Activated gamma-delta T cell treated with Interleukin-2 at 50 U/mL for 16 hours (primary cell): ENCODE measurements at places on chromosomes 1 and 21.

DNA sequence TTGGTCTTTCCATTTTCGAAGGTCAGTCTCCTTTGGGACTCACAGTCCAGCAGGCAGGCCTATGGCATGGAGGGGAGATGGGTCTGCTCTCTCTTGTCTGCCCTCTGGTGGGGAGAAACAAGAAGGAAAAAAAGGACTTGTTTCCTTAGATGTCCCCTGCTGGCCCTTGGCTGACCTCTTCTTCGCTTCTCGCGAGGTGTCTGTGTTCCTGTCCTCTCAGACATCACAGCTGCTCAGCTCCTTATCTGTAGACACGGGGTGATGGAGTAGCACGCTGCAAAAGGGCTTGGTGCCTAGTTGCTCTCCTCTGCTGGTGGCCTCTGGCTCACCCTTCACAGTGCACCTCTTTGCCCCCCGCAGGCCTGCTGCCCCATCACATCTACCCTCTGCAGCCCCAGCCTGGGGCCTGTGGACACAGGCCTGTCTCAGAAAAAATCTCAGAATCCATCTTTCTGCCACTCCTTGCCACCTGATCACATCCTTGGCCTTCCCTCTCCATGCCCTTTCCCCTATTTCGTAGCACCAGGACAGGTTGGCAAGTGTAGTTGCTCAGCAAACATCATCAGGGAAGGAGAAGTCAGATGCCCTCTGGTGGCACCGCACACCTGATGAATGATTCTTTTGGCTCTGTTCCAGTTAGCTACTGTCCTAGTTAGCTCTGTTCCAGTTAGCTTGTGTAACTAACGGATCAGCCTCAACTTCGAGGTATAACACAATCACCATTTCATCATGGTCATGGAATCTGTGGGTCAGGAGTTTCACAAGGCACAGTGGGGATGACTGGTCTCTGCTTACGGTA, 18.7 kb upstream of the AK2 start:
- peak; percentile 14 for DNase-seq

DNA sequence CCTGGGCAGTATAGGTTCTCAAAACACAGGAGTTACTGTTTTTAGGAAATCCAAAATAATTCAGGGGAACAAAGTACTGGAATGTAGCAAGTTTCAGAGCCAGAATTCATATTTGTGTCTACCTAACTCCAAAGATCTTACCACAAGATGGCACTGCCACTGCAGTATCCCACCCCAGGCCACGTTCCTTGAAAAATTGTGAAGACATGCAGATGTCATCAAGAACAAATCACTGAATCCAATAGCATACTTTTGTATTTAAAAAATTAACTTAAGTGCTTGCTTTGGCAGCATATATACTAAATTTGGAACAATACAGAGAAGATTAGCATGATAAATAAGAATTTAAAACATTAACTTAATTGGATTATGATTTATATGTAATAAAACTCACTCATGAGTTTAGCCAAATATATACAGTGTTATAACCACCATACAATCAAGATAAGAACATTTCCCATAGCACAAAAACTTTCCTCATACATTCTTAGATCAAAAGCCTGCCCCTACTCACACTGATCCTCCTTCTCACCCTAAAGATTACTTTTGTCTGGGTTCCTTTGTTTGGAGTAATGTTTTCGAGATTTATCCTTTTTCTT, 209.9 kb downstream of the FAF1 start:
- no peak for DNase-seq

- DNase-seq, result no peak
Observed at GRCh38 chr1:172719694-172720138, 60.8 kb downstream of the FASLG start.

GRCh38 chr21:26782331-26782730, 62.9 kb downstream of the ADAMTS1 start:
- no peak for DNase-seq

- DNase-seq, result no peak
Observed at GRCh38 chr1:178938101-178938958, 67.5 kb upstream of the ANGPTL1 start.

GRCh38 chr1:243827206-243827605, 22.8 kb downstream of the AKT3 start:
- DNase-seq, result no peak

- no peak for DNase-seq
Observed at GRCh38 chr1:91556556-91556955, 55.9 kb downstream of the CDC7 start.

DNA sequence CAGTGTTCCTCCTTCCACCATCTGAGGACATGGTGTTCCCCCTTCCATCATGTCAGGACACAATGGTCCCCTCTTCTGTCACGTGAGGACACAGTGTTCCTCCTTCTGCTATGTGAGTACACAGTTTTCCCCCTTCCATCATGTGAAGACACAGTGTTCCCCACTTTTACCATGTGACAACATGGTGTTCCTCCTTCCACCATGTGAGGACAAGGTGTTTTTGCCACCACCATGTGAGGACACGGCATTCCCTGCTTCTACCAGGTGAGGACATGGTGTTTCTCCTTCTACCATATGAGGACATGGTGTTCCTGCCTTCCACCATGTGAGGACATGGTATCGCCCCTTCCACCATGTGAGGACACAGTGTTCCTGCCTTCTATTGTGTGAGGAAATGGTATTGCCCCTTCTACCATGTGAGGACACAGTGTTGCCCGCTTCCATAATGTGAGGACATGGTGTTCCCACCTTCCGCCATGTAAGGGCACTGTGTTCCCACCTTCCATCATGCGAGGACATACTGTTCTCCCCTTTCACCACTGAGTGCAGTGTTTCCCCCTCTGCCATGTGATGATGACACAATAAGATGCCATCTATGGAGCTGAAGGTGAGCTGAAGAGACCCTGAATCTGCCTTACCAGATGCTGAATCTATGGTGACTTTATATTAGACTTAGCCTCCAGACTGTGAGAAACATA, 132.3 kb downstream of the FCRL5 start:
- DNase-seq, result no peak

DNA sequence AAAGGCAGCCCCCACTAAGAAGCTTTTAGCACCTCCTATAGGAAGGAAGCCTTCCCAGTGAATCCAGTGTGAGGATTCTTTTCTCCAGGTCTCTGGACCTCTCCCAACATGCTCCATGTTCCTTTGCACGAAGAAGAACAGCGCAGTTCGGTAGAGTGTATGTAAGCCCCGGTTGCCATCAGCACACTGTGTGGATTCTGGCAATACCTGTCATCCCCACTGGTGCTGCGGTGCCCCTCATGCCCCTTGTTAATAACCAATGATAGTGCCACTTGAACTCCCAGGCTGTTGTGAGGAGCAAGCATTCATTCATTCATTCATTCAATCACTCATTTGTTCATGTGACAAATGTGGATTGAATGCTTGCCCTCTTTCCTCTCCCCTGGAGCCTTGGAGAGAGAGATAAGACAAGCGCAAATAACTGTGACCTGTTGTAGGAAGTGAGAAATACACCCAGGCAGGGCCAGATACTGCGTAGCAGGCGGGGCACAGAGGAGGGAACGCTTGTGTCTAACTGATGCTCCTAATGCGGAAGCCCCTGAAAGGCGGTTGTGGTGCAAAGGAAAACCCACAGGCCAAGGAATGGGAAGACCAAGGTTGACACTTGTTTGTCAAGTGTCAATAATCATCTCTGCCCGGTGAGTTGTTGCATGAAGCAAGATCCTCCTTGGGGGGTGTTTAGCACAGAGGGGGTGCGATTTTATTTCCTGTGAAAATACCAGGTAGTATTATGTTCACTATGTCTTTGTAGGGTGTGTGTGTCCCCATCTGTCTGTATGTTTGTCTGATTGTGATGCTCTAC, 9.8 kb downstream of the LGR6 start:
- no peak for DNase-seq

DNA sequence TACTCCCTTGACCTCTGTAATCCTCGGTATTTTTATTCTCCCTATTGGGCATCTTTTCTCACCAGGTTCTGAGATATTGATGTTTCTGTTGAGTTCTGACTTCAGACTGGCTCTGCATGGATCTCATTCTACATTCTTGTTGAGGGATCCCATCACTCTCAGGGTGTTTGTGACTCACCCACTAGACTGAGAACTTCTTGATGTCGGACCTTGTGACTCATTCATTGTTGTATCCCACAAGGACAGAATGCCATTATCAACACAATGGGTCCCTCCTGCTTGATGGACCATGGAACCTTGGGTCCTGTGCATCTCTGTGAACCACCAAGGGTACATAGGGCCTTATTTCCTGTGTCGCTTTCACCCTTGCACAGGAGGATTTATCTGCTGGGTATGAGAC, 174.1 kb downstream of the PBX1 start:
- no peak for DNase-seq

- no peak for DNase-seq
Observed at GRCh38 chr1:167633258-167633944, 3.4 kb downstream of the RCSD1 start.

- DNase-seq, result no peak
Observed at GRCh38 chr1:31683997-31684396, 19.8 kb downstream of the COL16A1 start.

DNA sequence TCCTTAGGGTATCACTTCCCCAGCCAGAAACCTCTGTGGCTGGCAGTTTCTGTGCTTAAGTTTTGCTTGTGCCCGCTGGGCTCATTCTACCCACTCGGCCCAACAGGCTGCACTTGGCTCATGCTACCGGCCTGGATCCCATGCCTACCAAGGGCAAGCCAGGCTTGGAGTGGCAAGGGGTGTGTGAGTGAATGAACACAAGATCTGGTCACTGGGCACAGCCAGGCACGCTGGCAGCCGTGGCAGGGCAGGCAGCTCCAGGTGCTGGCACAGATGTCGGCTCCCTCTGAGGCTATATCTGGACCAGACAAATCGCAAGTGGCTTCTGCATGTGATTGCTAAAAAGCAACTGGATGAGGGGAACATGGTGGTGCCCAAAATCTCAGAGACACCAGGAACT, 740.5 kb upstream of the B3GALT2 start:
- no peak for DNase-seq

GRCh38 chr1:115428676-115429075, 90.6 kb upstream of the NGF start:
- no peak for DNase-seq

- no peak for DNase-seq
Observed at GRCh38 chr1:206467915-206468314, 2.4 kb upstream of the IKBKE start.

GRCh38 chr1:161953256-161953920, 70.3 kb downstream of the OLFML2B start:
- no peak for DNase-seq

DNA sequence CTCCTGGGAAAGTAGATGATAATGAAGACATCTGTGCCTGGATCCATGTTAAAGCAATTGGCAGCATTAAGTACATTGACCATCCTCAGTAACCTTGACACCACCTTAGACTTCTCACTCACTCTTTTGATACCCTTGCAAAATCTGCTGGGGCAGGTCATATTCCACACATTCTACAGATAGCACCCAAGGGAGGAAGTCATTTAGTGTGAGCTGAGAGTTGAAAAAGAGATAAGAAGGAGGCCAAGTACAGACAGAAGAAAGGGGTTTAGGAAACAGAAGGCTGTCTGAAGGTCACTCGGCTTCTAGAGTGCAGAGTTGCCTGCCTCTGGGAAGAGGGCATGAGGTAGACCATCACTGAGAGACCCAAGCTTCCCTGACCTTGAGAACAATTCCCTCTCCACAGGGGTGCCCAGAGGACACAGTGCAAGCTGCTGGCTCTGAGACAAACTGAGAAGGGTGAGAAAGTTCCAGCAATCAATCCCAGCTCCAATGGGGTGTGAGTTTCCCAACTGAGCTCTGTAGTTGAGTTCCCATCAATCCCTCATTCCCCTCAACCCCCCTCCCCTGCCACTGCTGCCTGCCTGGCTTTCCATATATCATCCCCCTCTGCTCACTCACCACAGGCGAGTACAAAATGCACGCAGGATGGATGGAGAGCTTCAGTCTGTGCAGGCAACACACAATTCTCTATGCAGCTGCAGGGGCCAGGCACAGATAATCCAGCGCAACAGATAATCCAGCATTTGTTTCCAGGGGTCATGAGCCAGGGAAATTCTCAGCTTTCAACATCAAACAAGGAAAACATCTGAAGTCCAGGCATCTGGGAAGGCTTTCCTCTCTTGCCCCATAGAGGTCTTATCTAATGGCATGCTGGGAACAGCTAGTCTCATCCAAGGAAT, 7.4 kb upstream of the MOB3C start:
- no peak for DNase-seq

GRCh38 chr1:171468120-171468750, 17.1 kb upstream of the PRRC2C start:
- no peak for DNase-seq

DNA sequence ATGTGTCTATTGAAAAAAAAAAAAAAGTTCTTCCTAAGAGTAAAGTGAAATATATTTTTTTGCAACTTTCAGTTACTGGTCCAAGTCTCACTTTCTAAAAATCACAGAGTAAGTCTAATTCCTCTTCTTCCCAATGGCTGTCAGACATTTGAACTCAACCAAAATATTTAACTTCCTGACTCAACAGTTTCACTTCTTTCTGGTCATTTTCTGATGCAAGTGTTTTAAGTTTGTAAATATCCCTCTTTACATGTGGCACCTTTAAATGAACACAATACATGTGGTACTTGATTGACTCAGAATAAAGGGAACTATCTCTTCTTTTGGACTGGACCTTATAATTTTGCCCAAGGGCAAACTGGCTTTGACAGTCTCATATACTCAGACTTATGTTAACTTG, 76.7 kb downstream of the ASH1L start:
- DNase-seq, result no peak

GRCh38 chr21:32412162-32413014, at the start of gene EVA1C:
Gene EVA1C, plus strand, starts transcription at chr21:32412706. Its CDS starts 148 bp downstream, at chr21:32412854.
- peak; percentile 65 for DNase-seq

GRCh38 chr1:206925106-206925736, 3.5 kb upstream of the FCMR start:
- DNase-seq, result peak; percentile 68

GRCh38 chr1:188599313-188599712, 1770.6 kb downstream of the PLA2G4A start:
- DNase-seq, result no peak

GRCh38 chr1:41486371-41487125, 2.1 kb upstream of the EDN2 start:
- no peak for DNase-seq

DNA sequence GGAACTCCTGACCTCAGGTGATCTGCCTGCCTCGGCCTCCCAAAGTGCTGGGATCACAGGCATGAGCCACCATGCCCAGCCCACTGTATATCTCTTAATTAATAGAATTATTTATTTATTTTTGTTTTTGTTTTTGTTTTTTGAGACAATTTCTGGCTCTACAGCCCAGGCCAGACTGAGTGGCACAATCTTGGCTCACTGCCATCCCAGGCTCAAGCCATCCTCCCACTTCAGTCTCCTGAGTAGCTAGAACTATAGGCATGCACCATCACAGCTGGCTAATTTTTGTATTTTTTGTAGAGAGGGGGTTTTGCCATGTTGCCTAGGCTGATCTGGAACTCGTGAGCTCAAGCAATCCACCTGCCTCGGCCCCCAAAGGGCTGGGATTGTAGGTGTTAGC, 15.7 kb upstream of the WDTC1 start:
- no peak for DNase-seq
